Activated CD4-positive, alpha-beta memory T cell treated with anti-CD3 and anti-CD28 coated beads for 36 hours (primary cell): ENCODE measurements at places on chromosomes 6 and 20. TPM values are rescaled to one million over a fixed set of nuclear protein-coding genes. Genes with fewer than 3 reads are reported as not detected.

PRDM13 gene
- not detected for total RNA-seq

C20orf144 gene
- total RNA-seq = 0.26 TPM

METTL24 gene
- not detected for total RNA-seq

CDYL gene
- 24.4 TPM for total RNA-seq

KIF6 gene
- 0.31 TPM for total RNA-seq

DNA sequence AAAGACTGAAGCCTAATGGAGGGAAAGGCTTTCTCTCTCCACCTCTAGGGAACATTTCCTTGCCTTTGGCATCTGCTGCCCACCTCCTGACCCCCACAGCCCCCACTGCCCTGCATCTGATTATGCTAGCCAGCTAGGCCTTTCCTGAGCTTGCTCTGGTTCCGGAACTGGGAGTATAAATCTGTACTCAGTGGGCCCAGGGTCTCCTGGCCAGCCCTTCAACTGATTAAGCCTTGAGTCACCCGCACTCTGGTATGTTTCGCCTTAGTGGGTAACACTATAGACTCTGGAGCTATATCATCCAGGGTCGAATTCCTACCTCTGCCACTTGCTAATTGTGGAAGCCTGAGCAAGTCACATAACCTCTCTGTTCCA, 45.6 kb upstream of the RIPOR2 start:
- no peak for DNase-seq
- H3K27ac ChIP-seq = no peak overlapping the region
- H3K4me1 ChIP-seq = peaks cover 66% of the 10 kb centered on the region
- H3K27me3 ChIP-seq = no peaks in the 10 kb centered on the region
- H3K4me3 ChIP-seq = no peak overlapping the region
- peaks cover 7% of the 10 kb centered on the region for H3K36me3 ChIP-seq

- H3K4me3 ChIP-seq = no peak overlapping the region
- H3K27ac ChIP-seq = no peak overlapping the region
- DNase-seq = no peak
- no peaks in the 10 kb centered on the region for H3K36me3 ChIP-seq
Measured at GRCh38 chr20:14355791-14356190, 18.4 kb upstream of the FLRT3 start.

DNA sequence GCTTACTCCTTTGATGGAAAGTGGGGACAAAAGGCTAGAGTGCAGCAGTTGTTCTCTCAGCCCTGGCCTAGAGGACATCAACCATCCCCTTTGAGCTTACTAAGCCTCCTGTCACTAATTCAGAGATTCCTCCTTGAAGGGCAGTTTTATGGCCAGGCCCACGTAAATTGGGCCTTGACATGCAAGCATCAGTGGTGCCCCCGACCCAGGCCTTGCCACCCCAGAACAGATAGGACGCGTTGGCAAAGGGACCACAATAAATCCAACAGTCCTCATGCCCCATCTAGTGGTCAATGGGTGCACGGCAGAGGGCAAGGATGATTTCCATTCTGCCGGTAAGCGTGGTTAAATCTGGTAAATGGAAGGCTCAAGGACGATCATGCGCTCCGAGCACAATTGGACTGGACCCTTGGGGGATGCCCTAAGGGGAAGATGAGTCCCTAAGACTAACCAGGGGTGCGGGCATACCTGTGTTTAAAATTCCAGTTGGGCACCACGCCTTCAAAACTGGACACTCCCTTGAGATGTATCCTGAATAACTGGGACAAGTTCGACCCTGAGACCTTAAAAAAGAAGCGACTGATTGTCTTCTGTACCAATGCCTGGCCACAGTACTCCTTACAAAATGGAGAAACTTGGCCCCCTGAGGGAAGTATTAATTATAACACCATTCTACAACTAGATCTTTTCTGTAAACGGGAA, 32.6 kb downstream of the CEP85L start:
- H3K36me3 ChIP-seq = peaks cover 5% of the 10 kb centered on the region
- H3K4me1 ChIP-seq = peaks cover 34% of the 10 kb centered on the region
- H3K27ac ChIP-seq = no peak overlapping the region
- peak; percentile 76 for DNase-seq
- no peak overlapping the region for H3K4me3 ChIP-seq

DNA sequence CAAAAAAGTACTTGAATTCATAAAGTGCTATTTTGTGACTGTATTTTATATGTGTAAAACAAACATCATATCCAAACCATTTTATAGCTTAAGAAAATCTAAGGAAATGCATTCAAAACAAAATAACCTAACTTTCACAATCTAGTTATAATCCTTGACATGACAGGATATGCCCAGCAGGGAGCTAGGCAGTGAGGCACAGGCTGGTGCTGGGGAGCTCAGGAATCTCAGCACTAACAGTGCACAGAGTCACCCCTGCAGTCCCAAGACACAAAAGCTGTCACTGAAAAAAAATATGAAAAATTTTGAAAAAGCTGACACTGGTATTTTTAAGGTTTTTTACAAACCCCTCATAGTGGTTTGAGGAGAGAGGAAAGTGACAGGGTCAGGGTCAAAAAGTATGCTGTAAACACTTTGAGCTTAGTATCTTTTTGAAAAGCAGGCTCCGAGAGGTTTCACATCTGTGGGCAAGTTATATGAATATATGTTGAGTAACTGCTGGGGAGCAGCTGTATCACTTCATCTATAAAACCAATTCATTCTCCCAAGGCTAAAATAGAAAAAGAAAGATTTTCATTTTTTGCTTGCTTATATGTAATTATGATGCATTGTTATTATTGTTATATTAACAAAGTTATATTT, 24.1 kb downstream of the LGSN start:
- no peaks in the 10 kb centered on the region for H3K27me3 ChIP-seq
- no peak overlapping the region for H3K4me3 ChIP-seq
- no peak for DNase-seq
- H3K27ac ChIP-seq = no peak overlapping the region
- H3K4me1 ChIP-seq = no peaks in the 10 kb centered on the region

DNA sequence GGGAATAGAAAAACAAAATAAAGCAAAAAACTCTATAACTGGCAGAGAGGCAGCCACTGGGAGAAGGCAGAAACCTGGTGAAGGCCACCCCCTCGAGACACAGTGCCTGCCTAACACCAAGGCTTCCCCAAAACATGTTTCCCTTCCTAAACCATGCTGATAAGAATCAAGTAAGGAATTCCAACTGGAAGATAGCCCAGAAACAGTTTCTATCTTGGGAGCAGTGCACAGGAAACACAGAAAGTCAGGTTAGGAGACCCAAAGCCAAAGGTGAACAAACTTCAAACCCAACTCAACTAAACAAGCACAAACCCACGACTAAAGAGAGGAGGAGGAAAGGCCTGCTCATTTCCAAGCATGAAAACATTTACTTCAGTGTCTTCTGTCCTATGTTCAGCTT, 433.7 kb upstream of the RGS17 start:
- H3K36me3 ChIP-seq = no peaks in the 10 kb centered on the region
- no peaks in the 10 kb centered on the region for H3K27me3 ChIP-seq
- H3K4me3 ChIP-seq = no peak overlapping the region

DNA sequence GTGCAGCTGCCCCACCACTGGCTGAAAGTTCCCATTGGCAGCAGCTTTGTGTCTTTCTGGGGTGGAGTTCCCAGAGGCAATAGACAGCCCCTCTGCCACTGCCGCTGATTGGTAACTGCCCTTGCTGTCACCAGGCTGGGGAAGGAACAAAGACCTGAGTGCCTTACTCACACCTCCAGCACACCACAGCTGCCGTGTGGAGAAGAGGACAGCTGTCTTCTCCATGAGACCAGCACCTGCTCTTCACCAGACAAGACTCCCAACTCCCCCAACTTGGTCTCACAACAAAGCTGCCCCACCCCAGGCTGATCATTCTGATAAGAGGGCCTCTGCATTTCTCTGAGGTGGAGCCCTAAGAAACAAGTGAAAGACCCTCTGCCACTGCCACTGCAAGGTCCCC, 39.7 kb upstream of the PTCHD4 start:
- no peaks in the 10 kb centered on the region for H3K27me3 ChIP-seq
- H3K4me1 ChIP-seq = no peaks in the 10 kb centered on the region
- no peak for DNase-seq
- H3K4me3 ChIP-seq = no peak overlapping the region

GRCh38 chr6:42970871-42971612, 7.9 kb downstream of the PEX6 start:
- DNase-seq = peak; percentile 17
- H3K4me3 ChIP-seq = no peak overlapping the region
- no peaks in the 10 kb centered on the region for H3K27me3 ChIP-seq
- H3K4me1 ChIP-seq = peaks cover 26% of the 10 kb centered on the region

- peaks cover 1% of the 10 kb centered on the region for H3K36me3 ChIP-seq
- H3K4me1 ChIP-seq = peaks cover 28% of the 10 kb centered on the region
- no peaks in the 10 kb centered on the region for H3K27me3 ChIP-seq
Measured at GRCh38 chr6:158256746-158257424, 55.4 kb upstream of the TULP4 start.

DNA sequence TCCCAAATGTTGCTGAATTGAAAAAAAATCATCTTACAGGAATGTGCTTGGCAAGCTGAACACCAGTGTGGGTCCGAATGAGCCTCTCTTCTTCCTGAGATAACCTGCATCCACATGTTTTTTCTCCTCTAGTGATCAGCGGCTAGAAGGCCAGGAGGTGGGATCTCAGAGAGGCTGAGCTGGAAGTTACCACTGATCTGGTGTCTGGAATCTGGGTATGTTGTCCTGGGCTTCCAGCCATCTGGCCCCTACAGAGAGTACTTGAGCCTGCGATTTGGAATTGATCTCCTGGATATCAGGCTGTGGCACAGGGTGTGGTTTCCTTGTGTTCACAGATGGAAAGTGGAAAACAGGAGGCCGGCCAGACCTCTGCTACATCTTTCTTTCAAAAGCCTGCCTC, 35.9 kb downstream of the SULF2 start:
- peaks cover 11% of the 10 kb centered on the region for H3K4me1 ChIP-seq
- H3K4me3 ChIP-seq = no peak overlapping the region
- no peak overlapping the region for H3K27ac ChIP-seq
- no peaks in the 10 kb centered on the region for H3K36me3 ChIP-seq
- DNase-seq = no peak

- H3K4me3 ChIP-seq = no peak overlapping the region
- peaks cover 2% of the 10 kb centered on the region for H3K27me3 ChIP-seq
- no peak overlapping the region for H3K27ac ChIP-seq
- DNase-seq = no peak
Measured at GRCh38 chr6:40930045-40930444, 109.0 kb downstream of the UNC5CL start.

DNA sequence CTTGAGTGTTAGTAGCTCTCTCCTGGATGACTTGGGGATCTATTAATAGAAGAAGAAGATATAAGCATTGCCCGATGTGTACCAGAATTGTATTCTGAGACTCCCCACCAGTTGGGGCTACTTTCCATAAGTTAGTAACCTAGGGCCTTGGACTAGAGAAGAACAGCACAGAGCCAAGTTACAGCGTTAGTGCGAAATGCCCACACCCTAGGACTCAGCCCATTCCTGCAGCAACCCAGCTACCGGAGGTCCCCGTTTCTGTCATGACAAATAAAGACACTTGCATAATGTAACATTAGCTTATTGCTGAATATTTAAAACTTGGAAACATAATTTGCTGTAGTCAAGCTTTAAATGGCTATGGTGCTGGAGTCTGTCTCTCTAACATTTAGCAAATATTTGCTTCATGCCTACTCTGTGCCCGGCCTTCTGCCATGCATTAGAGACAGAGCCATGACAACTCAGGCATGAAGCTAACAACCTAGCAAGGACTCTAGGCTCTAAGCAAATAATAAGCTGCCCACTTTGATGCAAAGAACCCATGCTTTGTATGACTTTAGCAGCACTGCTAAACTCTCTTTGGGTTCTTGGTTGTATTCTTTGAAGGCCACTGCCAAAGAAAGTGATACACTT, 103.4 kb upstream of the COL21A1 start:
- no peak overlapping the region for H3K4me3 ChIP-seq
- no peaks in the 10 kb centered on the region for H3K4me1 ChIP-seq
- no peak for DNase-seq
- peaks cover 2% of the 10 kb centered on the region for H3K27me3 ChIP-seq

GRCh38 chr6:41877051-41877680, 18.0 kb downstream of the USP49 start:
- no peak overlapping the region for H3K4me3 ChIP-seq
- DNase-seq = no peak
- no peaks in the 10 kb centered on the region for H3K36me3 ChIP-seq

DNA sequence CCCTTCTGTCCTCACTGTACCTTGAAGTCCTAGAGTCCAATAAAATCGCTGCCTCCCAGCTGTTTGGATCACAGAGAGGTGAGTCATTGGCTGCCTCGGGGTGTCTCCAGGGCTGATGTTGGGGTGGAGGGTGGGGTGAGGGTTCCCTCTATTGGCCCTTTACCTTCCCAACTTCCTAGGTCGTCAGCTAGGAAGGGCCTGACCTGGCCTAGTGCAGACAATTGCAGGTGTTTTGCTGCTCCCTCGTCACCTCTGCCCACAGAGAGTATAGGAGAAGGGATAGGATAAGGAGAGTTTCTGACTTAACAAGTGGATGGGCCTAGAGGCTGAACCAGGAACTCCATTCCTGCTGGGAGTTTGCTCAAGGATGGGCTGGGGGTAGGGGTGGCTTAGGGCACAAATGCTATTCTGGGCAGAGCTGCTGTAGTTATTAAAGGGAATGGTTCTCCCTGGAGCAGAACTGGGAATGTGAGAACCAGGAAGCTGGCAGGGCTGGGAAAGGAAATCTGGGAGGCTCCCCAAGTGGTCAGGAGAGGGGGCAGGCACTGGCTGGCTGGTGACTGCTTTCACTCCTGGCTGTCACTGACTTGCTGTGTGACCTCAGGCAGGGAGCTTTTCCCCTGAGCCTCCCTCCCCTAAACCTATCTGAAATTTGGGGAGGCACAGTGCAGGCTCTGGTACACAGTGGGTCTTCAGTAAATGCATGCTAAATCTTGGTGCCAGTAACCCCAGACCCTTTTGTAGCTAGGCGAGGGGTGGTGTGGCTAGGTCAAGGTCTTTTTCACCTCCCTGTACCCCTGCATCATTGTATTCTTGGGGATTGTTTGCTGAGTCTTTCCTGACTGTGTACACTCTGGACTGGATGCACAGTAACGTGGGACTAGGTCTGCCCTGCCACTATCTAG, 1.5 kb downstream of the TP53INP2 start:
- H3K27ac ChIP-seq = no peak overlapping the region
- no peaks in the 10 kb centered on the region for H3K27me3 ChIP-seq
- peak overlapping the region; percentile 50 for H3K4me3 ChIP-seq
- peak; percentile 44 for DNase-seq

- peaks cover 75% of the 10 kb centered on the region for H3K4me1 ChIP-seq
- H3K27ac ChIP-seq = peak overlapping the region; percentile 31
- H3K36me3 ChIP-seq = peaks cover 1% of the 10 kb centered on the region
- peaks cover 7% of the 10 kb centered on the region for H3K27me3 ChIP-seq
- no peak for DNase-seq
Measured at GRCh38 chr6:106119546-106119945, 33.4 kb downstream of the PRDM1 start.
